ENCODE measurements at places on chromosomes 5 and 9. TPM values are rescaled to one million over a fixed set of nuclear protein-coding genes. Genes with fewer than 3 reads are reported as not detected.

SPINK4 gene
- total RNA-seq, result not detected

GABRA1 gene
- total RNA-seq, result not detected

MEGF10 gene
- total RNA-seq, result 0.14 TPM

MSH3 gene
- total RNA-seq, result 25.6 TPM

Data from smooth muscle cell of the umbilical artery (primary cell).